ENCODE measurements at places on chromosomes 13 and 19. TPM values are rescaled to one million over a fixed set of nuclear protein-coding genes. Genes with fewer than 3 reads are reported as not detected.
A peak's percentile ranks its signal among the peaks of the same experiment; 100 is the strongest.

PRR20B gene
- total RNA-seq, result not detected

- peak within 1 kb of the TSS; percentile 13 for H3K4me3 ChIP-seq
- no peaks in the 10 kb centered on the region for H3K4me1 ChIP-seq
- DNase-seq, result no peak
Measured at GRCh38 chr19:48393559-48394330, at the start of gene GRIN2D. Gene GRIN2D (plus strand): TSS chr19:48393668. CDS start chr19:48398393, 4,725 bp downstream.

DNA sequence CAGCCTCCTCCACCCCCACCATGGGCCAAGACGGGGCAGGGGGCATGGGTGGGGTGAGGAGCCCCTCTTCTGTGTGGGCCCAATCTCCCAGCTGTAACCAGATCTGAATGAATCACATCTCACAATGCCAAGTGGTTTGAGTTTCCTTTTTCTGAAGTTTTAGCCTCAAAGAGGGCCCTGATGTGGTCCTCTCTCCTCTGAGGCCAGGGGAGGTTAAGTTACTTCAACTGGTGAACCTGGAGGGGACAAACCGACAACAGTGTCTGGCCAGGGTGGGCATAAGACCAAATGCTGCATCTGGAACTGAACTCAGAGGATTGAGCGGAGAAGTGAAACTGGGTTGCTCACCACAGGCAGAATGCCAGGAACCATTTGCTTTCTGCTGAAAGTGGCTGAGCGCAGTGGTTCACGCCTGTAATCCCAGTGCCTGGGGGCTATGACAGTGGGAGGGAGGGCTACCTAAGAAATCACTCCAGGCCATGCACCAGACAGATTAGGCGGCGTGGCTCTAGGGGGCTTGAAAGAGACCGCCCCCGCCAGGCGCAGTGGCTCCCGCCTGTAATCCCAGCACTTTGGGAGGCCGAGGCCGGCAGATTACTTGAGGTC lies 15.4 kb upstream of the IRGC start:
- no peaks in the 10 kb centered on the region for H3K27me3 ChIP-seq
- H3K4me1 ChIP-seq, result no peaks in the 10 kb centered on the region
- H3K36me3 ChIP-seq, result no peaks in the 10 kb centered on the region
- peak overlapping the region; percentile 26 for H3K4me3 ChIP-seq
- DNase-seq, result peak; percentile 40
- H3K27ac ChIP-seq, result peak overlapping the region; percentile 73

RETN gene
- total RNA-seq, result not detected

GRCh38 chr19:11338569-11339253 lies 746 bp downstream of the RAB3D start:
- H3K36me3 ChIP-seq, result peaks cover 4% of the 10 kb centered on the region
- peak overlapping the region; percentile 84 for H3K4me3 ChIP-seq
- H3K4me1 ChIP-seq, result peaks cover 32% of the 10 kb centered on the region
- DNase-seq, result no peak

ATF5 gene
- 19.0 TPM for total RNA-seq

ZNF547 gene
- total RNA-seq, result 0.78 TPM

DNA sequence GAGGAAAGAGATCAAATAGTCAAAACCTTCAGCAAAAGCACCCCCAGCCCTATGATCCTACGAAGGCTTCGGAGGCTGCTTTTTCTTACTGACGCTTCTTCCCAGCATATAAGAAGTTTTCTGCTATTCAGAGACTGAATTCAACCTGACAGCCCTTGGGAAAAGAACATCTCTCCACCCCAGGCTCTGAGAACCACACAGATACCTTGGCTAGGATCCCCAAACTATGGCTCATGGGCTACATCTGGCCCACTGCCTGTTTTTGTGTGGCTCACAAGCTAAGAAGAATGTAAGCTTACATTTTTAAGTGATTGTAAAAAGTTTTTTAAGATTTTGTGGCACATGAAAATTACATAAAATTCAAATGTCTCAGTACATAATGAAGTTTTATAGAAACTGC lies 3.0 kb downstream of the SLC15A1 start:
- DNase-seq, result no peak
- peaks cover 39% of the 10 kb centered on the region for H3K27me3 ChIP-seq
- H3K27ac ChIP-seq, result no peak overlapping the region
- no peaks in the 10 kb centered on the region for H3K36me3 ChIP-seq
- H3K4me1 ChIP-seq, result peaks cover 14% of the 10 kb centered on the region

STOML3 gene
- not detected for total RNA-seq

DNA sequence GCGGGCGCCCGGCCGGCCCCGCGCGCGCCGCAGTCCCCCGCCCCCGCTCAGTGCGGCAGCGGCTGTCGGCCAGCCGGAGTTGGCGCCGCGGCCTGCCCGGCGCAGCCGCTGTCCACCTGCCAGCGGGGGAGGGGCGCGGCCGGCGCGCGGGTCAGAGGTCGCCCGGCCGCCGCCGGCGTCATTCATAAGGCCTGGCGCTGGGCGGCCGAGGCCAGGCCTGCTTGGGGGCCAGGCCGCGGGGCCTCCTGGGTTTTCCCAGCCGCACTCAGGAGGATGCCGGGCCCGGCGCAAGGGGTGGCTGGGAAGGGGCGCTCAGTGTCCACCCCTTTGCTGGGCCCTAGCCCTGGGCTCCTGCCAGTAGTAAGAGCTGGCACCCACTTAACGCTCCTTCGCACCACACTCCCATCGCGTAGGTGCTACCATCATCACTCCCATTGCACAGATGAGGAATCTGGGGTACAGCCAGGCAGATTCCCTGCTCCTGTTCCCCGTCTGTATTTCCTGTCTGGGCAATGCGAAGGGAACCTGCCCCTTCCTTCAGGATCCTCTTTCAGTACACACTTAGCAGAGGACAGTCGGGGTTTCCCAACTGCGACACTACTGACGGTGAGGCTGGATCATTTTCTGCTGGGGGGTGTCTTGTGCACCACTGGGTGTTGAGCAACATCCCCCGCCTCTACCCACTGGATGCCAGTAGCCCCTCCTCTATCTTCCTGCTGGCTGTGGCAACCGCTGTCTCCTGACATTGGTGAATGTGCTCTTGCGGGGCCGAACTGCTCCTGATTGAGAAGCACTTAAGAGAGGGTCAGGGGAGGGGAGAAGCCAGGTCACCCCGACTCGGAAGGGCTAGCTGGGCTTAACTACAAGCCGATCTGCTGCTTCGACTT lies 846 bp upstream of the PRKACA start:
- peak overlapping the region; percentile 99 for H3K4me3 ChIP-seq
- peak; percentile 81 for DNase-seq
- H3K27ac ChIP-seq, result peak overlapping the region; percentile 99
- H3K27me3 ChIP-seq, result no peaks in the 10 kb centered on the region
- no peaks in the 10 kb centered on the region for H3K36me3 ChIP-seq

DNA sequence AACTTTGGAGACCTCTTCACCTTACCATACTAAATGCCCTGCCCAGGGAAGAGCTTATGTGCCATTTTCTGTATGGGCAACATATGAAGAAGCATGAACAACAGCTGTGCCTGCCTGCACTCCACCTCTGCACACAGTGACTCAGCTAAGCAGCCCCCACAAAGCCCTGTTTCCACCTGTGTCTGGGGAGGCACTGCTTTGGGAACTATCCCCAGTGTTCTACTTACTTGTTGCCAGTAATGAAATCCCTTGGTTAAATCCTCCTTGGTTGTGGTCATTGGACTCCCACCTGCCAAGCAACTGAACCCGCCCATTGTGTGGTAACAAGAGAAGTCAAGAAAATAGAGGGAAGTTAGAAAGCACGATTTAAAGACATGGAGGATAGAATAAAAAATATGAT lies 84.6 kb downstream of the NALCN start:
- no peak overlapping the region for H3K4me3 ChIP-seq
- H3K27ac ChIP-seq, result no peak overlapping the region
- no peaks in the 10 kb centered on the region for H3K27me3 ChIP-seq
- no peaks in the 10 kb centered on the region for H3K36me3 ChIP-seq
- DNase-seq, result no peak
- H3K4me1 ChIP-seq, result no peaks in the 10 kb centered on the region

DNA sequence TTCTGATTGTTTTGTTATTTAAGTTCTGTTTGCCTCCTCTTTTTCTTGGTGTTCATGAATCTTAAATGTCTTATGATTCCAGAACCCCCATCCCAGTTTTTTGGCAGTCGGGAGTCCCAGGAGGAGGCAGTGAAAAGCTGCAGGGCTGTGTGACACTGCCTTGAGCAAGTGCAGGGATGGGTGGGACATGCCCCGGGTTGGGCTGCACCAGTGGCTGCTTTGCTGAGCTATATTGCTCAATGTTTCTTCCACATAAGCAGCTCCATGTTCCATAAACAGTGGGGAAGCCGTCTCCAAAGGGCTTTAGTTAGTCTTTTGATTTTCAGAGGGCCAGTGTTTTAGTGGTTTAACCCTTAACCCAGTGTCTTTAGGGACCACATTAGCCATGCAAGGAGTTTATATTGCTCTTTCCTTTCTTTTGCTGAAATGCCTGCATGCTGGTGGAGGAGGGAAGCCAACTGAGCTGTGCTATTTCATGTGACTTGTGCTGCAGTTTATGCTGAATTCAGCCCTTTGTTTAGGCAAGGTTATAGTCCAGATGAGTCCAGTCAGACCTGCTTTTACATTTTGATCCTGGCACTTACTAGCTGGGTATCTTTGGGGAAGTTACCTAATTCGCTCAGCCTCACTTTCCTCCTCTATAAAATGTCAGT lies 13.1 kb downstream of the ATP8A2 start:
- no peaks in the 10 kb centered on the region for H3K36me3 ChIP-seq
- H3K27me3 ChIP-seq, result no peaks in the 10 kb centered on the region
- no peaks in the 10 kb centered on the region for H3K4me1 ChIP-seq
- H3K4me3 ChIP-seq, result no peak overlapping the region

CADM4 gene
- 106 TPM for total RNA-seq

DNA sequence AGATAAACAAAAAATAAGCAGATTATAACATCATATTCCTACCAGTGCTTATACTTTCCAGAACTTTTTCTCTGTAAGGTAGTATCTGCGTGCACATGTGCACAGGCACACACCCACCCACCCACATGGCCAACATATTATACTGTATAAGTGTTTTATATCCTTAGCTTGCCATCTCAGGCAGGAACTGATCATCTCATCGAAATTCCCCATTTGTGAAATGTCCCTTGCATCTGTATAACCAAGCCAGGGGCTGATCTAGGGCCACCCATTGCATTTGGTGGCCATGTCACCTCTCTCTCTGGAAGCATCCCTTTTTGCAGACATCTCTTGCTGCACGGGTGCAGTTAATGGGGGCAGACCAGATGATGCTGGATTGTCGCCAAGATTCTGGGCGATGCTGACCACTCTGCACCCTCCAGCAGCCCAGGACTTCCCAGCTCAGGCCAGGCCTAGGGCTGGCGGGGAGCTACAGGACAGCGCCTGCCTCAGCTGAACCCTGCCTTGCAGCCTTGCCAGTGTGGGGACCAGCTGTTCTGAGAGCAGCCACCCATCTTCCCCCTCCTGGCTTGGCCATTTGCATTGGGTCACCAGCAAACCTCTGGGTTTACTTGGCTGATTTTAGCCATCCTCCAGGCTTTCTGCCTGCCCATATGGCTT lies 95.9 kb downstream of the SLC7A1 start:
- no peak for DNase-seq
- no peak overlapping the region for H3K4me3 ChIP-seq
- H3K27ac ChIP-seq, result no peak overlapping the region
- H3K36me3 ChIP-seq, result no peaks in the 10 kb centered on the region
- peaks cover 5% of the 10 kb centered on the region for H3K4me1 ChIP-seq

CD70 gene
- not detected for total RNA-seq

DNA sequence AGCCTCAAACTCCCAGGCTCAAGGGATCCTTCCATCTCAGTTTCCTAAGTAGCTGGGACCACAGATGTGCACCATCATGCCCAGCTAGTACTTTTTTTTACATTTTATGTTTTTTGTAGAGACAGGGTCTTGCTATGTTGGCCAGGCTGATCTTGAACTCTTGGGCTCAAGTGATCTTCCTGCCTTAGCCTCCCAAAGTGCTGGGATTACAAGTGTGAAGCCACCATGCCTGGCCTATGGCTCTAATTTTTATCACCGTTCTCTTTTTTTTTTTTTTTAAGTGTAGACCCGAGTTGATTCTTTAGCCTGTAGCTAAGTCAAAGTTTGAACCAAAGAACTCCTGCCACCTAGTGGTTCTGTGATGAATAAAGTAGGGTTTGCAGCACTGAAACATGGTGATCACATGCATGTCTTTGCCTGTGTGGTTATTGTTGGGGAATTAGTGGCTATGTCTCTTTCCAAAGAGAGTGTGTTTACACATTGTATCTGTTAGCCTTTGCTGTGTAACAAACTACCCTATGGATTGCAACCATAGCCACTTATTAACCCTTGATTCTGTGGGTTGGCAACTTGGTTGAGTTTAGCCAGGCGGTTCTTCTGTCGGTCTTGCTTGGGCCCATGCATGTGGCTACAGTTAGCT lies 11.6 kb downstream of the NFILZ start:
- H3K36me3 ChIP-seq, result no peaks in the 10 kb centered on the region
- no peaks in the 10 kb centered on the region for H3K27me3 ChIP-seq

ADGRE2 gene
- total RNA-seq, result 6.0 TPM

DNA sequence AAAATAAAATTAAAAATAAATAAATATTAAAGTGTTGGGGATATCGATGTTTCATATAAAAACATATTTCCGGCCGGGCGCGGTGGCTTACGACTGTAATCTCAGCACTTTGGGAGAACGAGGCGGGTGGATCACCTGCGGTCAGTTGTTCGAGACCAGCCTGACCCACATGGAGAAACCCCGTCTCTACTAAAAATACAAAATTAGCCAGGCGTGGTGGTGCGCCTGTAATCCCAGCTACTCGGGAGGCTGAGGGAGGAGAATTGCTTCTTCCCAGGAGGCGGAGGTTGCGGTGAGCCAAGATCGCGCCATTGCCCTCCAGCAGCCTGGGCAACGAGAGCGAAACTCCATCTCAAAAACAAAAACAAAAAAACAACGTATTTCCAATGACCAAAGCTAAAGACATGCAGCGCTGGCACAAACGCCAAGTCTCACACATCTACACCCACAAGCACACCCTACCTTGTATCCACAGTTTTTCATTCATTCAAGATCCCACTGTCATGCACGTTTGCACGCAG lies 907 bp downstream of the ZNF569 start:
- peak overlapping the region; percentile 89 for H3K4me3 ChIP-seq
- peaks cover 46% of the 10 kb centered on the region for H3K36me3 ChIP-seq
- no peak for DNase-seq
- peaks cover 15% of the 10 kb centered on the region for H3K4me1 ChIP-seq

DNA sequence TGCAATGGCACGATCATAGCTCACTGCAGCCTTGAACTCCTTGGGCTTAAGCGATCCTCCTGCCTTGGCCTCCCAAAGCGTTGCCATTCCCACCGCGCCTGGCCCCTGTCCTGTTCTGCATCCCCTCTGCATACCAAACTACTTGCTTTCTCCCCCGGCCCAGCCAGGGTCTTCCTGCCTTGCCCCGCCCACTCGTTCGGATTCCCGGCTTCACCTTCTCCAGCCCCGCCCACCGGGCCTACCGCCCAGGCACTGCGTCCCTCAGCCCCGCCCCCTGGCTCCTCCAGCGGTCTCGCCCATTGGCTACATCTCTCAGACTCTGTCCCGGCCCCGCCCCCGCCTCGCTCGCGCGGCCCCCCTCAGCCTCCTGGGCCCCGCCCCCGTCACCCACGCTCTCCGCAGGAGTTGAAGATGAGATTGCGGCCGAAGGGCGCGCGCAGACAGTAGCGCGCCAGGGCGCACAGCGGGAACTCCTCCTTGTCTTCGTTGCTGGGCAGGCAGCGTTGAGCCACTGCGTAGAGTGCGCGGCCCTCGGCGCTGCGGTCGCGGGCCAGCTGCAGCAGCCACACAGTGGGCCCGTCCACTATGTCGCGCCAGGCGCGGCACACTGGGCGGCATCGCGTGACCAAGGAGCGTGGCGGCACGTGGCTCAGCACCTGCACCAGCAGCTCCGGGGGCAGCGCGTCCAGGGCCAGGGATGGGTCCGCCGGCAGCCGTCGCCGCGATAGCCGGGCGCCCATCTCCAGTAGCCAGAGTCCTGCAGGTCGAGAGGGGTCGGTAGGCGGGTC lies 19.0 kb downstream of the MRPS12 start:
- no peaks in the 10 kb centered on the region for H3K27me3 ChIP-seq
- peaks cover 35% of the 10 kb centered on the region for H3K36me3 ChIP-seq
- DNase-seq, result peak; percentile 57
- H3K4me3 ChIP-seq, result peak overlapping the region; percentile 28
- peak overlapping the region; percentile 31 for H3K27ac ChIP-seq
- peaks cover 5% of the 10 kb centered on the region for H3K4me1 ChIP-seq

CEACAM3 gene
- not detected for total RNA-seq

SEMA6B gene
- 12.4 TPM for total RNA-seq

Measured in tibial nerve (tissue), 4 donors.